ENCODE measurements at places on chromosomes 2 and 18. TPM values are rescaled to one million over a fixed set of nuclear protein-coding genes. Genes with fewer than 3 reads are reported as not detected.

- no peak for DNase-seq
- H3K4me3 ChIP-seq: no peak overlapping the region
- no peaks in the 10 kb centered on the region for H3K4me1 ChIP-seq
- H3K36me3 ChIP-seq: no peaks in the 10 kb centered on the region
- H3K27me3 ChIP-seq: no peaks in the 10 kb centered on the region
- H3K27ac ChIP-seq: no peak overlapping the region
These were observed 845.6 kb upstream of the CNTNAP5 start for GRCh38 chr2:123179526-123179925.

GRCh38 chr2:65357095-65357958, 75.1 kb downstream of the SPRED2 start:
- peak overlapping the region; percentile 90 for H3K27ac ChIP-seq
- H3K4me1 ChIP-seq: peaks cover 67% of the 10 kb centered on the region
- no peak for DNase-seq
- H3K36me3 ChIP-seq: no peaks in the 10 kb centered on the region

GRCh38 chr2:127599211-127599610, 46.7 kb upstream of the GPR17 start:
- peaks cover 16% of the 10 kb centered on the region for H3K4me1 ChIP-seq
- peak; percentile 36 for DNase-seq
- H3K27me3 ChIP-seq: no peaks in the 10 kb centered on the region
- H3K27ac ChIP-seq: no peak overlapping the region
- no peak overlapping the region for H3K4me3 ChIP-seq

DNA sequence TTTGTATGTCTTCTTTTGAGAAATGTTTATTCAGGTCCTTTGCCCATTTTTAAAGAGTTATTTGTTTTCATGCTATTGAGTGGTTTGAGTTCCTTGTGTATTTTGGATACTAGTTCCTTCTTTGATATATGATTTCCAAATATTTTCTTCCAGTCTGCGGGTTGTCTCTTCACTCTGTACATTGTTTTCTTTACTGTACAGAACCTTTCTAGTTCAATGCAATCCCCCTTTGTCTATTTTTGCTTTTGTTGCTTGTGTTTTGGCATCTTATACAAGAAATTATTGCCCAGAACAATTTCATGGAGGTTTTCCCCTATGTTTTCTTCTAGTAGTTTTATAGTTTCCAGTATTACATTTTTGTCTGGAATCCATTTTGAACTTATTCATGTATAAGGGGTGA, 62.5 kb upstream of the ACVR1C start:
- H3K27me3 ChIP-seq: no peaks in the 10 kb centered on the region
- no peak for DNase-seq

GRCh38 chr18:51654488-51655326, 457.2 kb upstream of the MEX3C start:
- no peaks in the 10 kb centered on the region for H3K4me1 ChIP-seq
- H3K36me3 ChIP-seq: no peaks in the 10 kb centered on the region
- no peak overlapping the region for H3K27ac ChIP-seq

GRCh38 chr2:118312969-118313756, 224.9 kb downstream of the INSIG2 start:
- no peaks in the 10 kb centered on the region for H3K27me3 ChIP-seq
- no peaks in the 10 kb centered on the region for H3K36me3 ChIP-seq
- H3K4me1 ChIP-seq: peaks cover 10% of the 10 kb centered on the region
- H3K4me3 ChIP-seq: no peak overlapping the region

- H3K27ac ChIP-seq: no peak overlapping the region
- no peaks in the 10 kb centered on the region for H3K36me3 ChIP-seq
- no peaks in the 10 kb centered on the region for H3K27me3 ChIP-seq
- H3K4me3 ChIP-seq: no peak overlapping the region
These were observed 34.8 kb downstream of the SNTG2 start for GRCh38 chr2:985317-985898.

GRCh38 chr2:143284087-143284675, 155.0 kb downstream of the ARHGAP15 start:
- no peak overlapping the region for H3K4me3 ChIP-seq
- peak; percentile 65 for DNase-seq
- H3K27ac ChIP-seq: no peak overlapping the region
- H3K4me1 ChIP-seq: no peaks in the 10 kb centered on the region
- H3K27me3 ChIP-seq: no peaks in the 10 kb centered on the region

GRCh38 chr2:216572582-216573578, 60.3 kb upstream of the IGFBP2 start:
- DNase-seq: peak; percentile 45
- no peak overlapping the region for H3K4me3 ChIP-seq
- no peaks in the 10 kb centered on the region for H3K27me3 ChIP-seq
- H3K27ac ChIP-seq: no peak overlapping the region

DNA sequence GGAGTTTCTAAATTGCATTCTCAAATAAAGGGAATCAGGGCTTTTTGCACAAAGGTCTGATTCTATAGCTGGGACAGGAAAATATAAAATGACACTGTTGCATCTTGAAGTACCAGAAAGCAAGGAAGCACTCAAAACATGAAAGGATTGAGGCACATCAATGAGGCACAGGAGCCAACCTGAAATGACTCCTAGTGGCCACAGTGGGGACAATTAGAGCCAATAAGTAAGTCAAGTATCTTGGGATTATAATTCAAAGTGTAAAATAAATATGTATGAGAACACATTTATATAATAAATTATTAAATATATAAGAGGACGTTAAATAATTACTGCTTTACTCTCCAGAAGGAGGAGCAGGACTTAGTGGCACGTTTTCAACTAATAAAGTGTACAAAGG, 1259.5 kb upstream of the CDH2 start:
- H3K27ac ChIP-seq: no peak overlapping the region
- no peak for DNase-seq
- no peaks in the 10 kb centered on the region for H3K4me1 ChIP-seq
- no peak overlapping the region for H3K4me3 ChIP-seq
- H3K27me3 ChIP-seq: no peaks in the 10 kb centered on the region
- no peaks in the 10 kb centered on the region for H3K36me3 ChIP-seq

GRCh38 chr18:65435534-65435933, 315.3 kb upstream of the CDH7 start:
- H3K27ac ChIP-seq: no peak overlapping the region
- H3K36me3 ChIP-seq: no peaks in the 10 kb centered on the region
- H3K4me3 ChIP-seq: no peak overlapping the region
- H3K27me3 ChIP-seq: no peaks in the 10 kb centered on the region
- H3K4me1 ChIP-seq: no peaks in the 10 kb centered on the region

- peaks cover 22% of the 10 kb centered on the region for H3K4me1 ChIP-seq
- H3K4me3 ChIP-seq: no peak overlapping the region
- no peak overlapping the region for H3K27ac ChIP-seq
- no peaks in the 10 kb centered on the region for H3K36me3 ChIP-seq
These were observed 22.7 kb downstream of the BCL11A start for GRCh38 chr2:60530660-60531281.

DNA sequence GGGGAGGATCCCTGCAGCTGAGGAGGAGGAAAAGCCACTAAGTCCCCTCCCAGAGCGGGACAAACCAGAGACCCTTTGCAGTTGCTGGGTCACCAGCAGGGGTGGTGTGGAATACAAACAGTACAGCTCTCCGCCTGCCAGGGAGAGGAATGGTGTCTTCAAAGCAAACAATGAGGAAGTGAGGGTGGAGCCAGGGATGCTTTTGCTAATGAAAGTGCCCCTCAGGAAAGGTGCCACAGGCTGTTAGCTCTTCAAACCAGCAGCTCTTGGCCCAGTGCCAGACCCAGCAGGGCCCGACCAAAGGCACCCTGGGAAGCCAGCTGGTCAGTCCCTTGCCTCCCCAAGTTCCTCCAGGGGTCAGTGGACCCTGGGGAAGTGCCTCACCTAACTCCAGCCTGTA, 102.8 kb downstream of the HIBCH start:
- H3K4me1 ChIP-seq: peaks cover 23% of the 10 kb centered on the region
- no peaks in the 10 kb centered on the region for H3K36me3 ChIP-seq
- H3K4me3 ChIP-seq: no peak overlapping the region
- no peak for DNase-seq

DNA sequence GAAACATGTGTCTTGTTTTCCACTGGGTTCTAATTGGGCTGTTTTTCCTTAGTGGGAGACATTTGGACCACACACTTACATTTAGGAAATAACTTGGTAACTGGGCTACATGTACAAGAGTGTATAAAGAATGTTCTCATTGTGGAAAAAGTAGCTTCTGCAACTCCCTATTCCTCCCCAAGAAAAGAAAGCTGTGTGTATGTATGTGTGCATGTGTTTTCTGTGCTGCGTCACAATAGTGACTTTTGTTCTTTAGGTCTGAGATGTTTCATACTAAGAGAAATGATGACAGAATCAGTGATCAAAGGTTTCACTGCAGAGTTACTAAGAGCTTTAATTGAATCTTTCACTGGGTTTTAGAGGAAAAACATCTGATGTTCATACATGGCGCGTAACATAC, 82.7 kb downstream of the TANC1 start:
- no peaks in the 10 kb centered on the region for H3K36me3 ChIP-seq
- no peak for DNase-seq
- H3K4me1 ChIP-seq: peaks cover 9% of the 10 kb centered on the region
- no peak overlapping the region for H3K27ac ChIP-seq
- H3K4me3 ChIP-seq: no peak overlapping the region
- H3K27me3 ChIP-seq: no peaks in the 10 kb centered on the region

- DNase-seq: peak; percentile 28
- peaks cover 46% of the 10 kb centered on the region for H3K4me1 ChIP-seq
- no peak overlapping the region for H3K4me3 ChIP-seq
- peak overlapping the region; percentile 92 for H3K27ac ChIP-seq
These were observed 16.0 kb upstream of the CHRNA1 start for GRCh38 chr2:174780191-174780840.

DNA sequence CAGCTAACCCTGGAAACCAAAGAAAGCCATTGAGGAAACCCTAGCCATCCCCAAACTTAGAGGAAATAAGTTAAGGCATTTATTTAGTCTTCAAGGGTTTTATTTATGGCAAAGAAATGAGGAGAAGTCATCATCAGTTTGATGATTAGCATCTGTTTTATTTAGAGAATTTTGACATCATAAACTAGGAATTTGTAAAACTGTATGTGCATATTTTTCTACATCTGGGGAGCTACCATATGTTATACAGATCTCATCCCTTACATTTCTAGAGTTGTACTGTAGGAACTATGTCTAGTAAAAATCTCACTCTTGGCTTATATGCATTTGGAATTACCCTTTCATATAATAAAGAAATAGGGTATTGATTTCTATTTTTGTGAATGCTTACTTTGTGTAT, 48.7 kb downstream of the FMNL2 start:
- H3K4me1 ChIP-seq: peaks cover 30% of the 10 kb centered on the region
- no peaks in the 10 kb centered on the region for H3K36me3 ChIP-seq
- DNase-seq: peak; percentile 31
- no peaks in the 10 kb centered on the region for H3K27me3 ChIP-seq

DNA sequence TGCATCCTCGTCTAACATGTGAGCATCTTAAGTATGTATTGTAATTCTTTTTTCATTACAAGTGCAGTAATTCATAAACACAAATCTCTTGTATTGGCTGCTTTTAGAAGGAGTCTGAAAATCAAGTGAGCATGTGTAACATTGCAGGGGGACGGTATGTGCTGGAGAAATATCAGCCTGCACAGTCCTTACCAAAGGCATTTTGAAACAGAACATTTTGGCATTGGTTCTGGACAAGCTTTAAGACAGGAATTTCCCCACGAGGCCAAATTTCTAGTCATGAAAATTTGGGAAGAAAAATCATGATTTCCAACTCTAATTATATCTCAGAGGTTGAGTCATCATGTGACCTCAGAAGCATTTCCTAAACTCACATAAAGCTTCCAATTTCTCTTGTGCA, 24.7 kb upstream of the NRP2 start:
- H3K27ac ChIP-seq: peak overlapping the region; percentile 44
- no peaks in the 10 kb centered on the region for H3K36me3 ChIP-seq
- H3K27me3 ChIP-seq: no peaks in the 10 kb centered on the region
- peak; percentile 89 for DNase-seq
- no peak overlapping the region for H3K4me3 ChIP-seq

DNA sequence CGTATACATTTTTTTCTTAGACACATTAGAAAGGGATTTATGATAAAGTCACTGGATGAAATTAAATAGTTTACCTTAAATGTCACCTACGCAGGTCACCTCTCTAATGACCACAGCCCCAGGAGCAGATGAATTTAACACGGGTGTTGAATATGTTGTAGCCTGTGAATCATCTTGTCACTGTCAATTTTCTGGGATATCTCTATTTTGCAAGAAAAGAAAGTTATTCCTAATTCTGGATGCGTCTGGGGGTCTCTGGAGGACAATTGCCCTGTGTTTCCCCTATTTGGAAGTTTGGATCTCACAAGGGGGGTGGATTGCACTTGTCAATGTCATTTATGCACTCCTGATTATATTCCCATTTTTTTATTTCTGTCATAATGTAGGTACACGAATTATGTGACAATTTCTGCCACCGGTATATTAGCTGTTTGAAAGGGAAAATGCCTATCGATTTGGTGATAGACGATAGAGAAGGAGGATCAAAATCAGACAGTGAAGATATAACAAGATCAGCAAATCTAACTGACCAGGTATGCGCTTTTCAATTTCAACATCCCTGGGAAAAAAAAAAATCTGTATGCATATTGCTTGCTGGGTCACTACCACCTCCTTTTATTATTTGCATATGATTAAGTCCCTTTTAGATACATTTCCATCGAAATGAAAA, 7.7 kb downstream of the MEIS1 start:
- H3K36me3 ChIP-seq: no peaks in the 10 kb centered on the region
- H3K4me3 ChIP-seq: peak overlapping the region; percentile 71
- no peaks in the 10 kb centered on the region for H3K27me3 ChIP-seq

DNA sequence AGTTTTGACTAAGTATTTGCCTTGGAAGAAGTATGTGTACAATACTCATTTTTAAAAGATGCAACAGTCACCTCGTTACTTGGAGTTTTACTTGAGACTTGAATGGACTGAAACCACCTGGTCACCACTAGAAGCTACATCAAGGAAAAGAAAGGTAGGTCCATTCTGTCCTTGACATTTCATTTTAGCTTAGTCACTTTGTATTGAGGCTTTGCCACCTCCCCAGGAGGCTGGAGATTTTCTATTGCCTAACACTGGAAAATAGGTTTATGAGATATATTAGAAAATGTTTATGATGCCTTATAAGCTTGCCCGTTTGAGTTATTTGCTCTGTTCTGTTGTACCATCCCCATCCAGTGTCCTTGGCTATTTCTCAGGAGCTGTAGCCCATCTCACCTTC, 107.9 kb upstream of the ETAA1 start:
- DNase-seq: peak; percentile 12
- peak overlapping the region; percentile 91 for H3K27ac ChIP-seq
- H3K36me3 ChIP-seq: no peaks in the 10 kb centered on the region
- H3K4me3 ChIP-seq: no peak overlapping the region

GRCh38 chr2:69957965-69958364, 3.5 kb downstream of the ASPRV1 start:
- no peak for DNase-seq
- peaks cover 15% of the 10 kb centered on the region for H3K27me3 ChIP-seq
- no peaks in the 10 kb centered on the region for H3K4me1 ChIP-seq

Gene POU3F3
- not detected for total RNA-seq

Gene ATOH8
- 50.1 TPM for total RNA-seq

Gene TMEFF2
- total RNA-seq: not detected

Gene FOXI3
- total RNA-seq: not detected

Gene NGEF
- not detected for total RNA-seq

Gene CHST9
- total RNA-seq: not detected

Gene KIF1A
- total RNA-seq: not detected

Gene NHEJ1
- 8.3 TPM for total RNA-seq

Gene UGT1A5
- total RNA-seq: not detected

Gene VAPA
- total RNA-seq: 204 TPM

Gene PJVK
- 0.97 TPM for total RNA-seq

All from GM23248 (cell line).